ENCODE measurements at places on chromosomes 4 and X. TPM values are rescaled to one million over a fixed set of nuclear protein-coding genes. Genes with fewer than 3 reads are reported as not detected.

The SYNPO2 gene
- total RNA-seq: 0.85 TPM

The DKC1 gene
- 59.9 TPM for total RNA-seq

The ASB11 gene
- 0.09 TPM for total RNA-seq

The SPANXD gene
- total RNA-seq: not detected

The CT55 gene
- not detected for total RNA-seq

The VCX gene
- not detected for total RNA-seq

The RTL3 gene
- under 0.01 TPM for total RNA-seq

The SPANXB1 gene
- total RNA-seq: not detected

The DUX4 gene
- not detected for total RNA-seq

The PGAM4 gene
- total RNA-seq: not detected

The NUP54 gene
- total RNA-seq: 49.2 TPM

The CDS1 gene
- total RNA-seq: 0.09 TPM

The SUPT20HL2 gene
- total RNA-seq: not detected

The ANK2 gene
- 1.5 TPM for total RNA-seq

The SLC38A5 gene
- total RNA-seq: 69.0 TPM

The MTNR1A gene
- not detected for total RNA-seq

The SERTM2 gene
- not detected for total RNA-seq

The CRMP1 gene
- total RNA-seq: under 0.01 TPM

The PAGE5 gene
- not detected for total RNA-seq

The STK32B gene
- total RNA-seq: 9.8 TPM

The HS3ST1 gene
- total RNA-seq: 0.56 TPM

The PCDH18 gene
- total RNA-seq: 1.2 TPM

The MORC4 gene
- 13.6 TPM for total RNA-seq

The MAGEB17 gene
- total RNA-seq: 0.19 TPM
